Heart right ventricle (tissue), 16 donors: ENCODE measurements at places on chromosomes 1 and 21. TPM values are rescaled to one million over a fixed set of nuclear protein-coding genes. Genes with fewer than 3 reads are reported as not detected.

- DNase-seq: no peak
Observed at GRCh38 chr21:45333583-45334121, 46.0 kb upstream of the POFUT2 start.

The ATAD3C gene
- 1.5 TPM for total RNA-seq

DNA sequence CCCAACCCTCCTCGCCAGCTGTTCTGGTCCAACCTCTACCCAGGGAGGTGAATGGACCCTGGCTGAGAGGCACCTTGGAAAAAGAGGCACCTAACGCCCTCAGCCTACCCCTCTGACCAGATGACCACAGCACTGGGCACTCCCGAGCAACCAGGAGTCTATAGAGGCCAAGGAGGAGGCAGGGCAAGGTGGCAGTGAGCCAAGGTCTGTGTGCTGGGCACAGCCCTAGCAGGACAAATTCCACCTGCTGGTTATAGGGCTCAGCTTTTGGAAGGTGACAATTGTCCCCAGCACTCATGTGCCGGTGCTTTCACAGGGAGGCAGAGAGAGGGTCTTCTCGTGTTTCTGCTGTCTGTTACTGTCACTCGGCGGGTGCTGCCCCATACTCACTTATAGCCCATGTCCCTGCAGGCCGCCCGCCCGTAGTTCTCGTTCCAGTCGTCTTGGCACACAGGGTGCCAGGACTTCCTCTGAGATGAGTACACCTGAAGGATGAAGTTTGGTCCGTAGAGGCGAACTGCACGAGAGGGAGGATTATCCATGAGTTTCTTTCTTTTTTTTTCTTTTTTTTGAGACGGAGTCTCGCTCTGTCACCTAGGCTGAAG, 27.8 kb downstream of the TMPRSS2 start:
- DNase-seq: no peak

GRCh38 chr1:58880592-58880991, 96.7 kb upstream of the JUN start:
- DNase-seq: no peak

- DNase-seq: no peak
Observed at GRCh38 chr21:17925000-17925610, 105.9 kb upstream of the C21orf91 start.

The IL24 gene
- not detected for total RNA-seq

DNA sequence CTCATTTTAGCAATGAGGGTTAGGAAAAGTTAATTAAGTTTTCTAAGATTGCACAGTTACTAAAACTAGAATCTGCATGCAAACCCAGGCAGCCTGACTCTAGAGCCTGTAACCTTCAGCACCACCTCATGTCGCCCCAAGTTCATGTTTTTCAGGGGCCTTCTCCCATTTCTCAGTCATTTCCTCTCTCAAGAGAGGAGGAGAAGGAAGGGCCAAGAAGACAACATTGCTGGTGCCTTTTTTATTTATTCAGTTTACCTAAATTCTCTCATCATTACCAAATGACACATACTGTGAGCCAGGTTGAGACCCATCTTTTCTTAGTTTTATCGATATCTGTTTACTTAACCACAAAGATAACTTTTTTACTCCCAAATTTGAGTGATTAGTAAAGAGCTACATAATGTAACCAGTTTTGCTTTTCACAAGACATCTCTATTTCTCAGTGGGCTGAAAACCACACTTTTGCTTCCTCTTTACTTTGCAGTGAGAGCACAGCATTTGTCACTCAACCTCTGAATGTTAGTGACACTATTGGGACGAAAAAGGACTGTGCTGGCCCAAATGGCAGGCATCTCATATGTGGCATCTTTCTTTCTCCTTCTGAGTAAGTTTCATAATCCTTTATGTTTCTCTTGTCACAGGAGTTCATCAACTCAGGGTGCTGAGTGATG, at the start of gene CD101:
Gene CD101, plus strand, starts transcription at position 507 of the 674 bp plus-strand sequence. Its CDS starts 58 bp downstream, at position 565.
- DNase-seq: no peak

DNA sequence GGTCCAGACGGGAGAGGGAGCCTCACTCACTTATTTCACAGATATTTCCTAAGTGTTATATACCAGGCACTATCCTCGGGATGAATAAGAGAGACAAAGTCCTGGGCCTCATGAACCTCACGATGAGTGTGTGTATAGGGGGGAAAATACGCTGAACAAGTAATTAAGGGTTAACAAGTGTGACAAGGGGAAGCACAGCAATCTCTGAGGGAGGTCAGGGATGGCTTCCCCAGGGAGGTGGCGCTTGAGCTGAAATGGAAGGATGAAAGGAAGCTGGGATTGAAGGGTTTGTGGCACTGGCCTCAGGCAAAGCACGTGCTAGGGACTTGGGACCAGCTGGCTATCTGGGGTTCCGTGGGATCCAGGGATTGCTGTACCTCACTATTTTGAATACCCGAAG, 46.4 kb upstream of the SYNC start:
- DNase-seq: no peak

GRCh38 chr1:61523893-61524605, 200.9 kb downstream of the TM2D1 start:
- no peak for DNase-seq

DNA sequence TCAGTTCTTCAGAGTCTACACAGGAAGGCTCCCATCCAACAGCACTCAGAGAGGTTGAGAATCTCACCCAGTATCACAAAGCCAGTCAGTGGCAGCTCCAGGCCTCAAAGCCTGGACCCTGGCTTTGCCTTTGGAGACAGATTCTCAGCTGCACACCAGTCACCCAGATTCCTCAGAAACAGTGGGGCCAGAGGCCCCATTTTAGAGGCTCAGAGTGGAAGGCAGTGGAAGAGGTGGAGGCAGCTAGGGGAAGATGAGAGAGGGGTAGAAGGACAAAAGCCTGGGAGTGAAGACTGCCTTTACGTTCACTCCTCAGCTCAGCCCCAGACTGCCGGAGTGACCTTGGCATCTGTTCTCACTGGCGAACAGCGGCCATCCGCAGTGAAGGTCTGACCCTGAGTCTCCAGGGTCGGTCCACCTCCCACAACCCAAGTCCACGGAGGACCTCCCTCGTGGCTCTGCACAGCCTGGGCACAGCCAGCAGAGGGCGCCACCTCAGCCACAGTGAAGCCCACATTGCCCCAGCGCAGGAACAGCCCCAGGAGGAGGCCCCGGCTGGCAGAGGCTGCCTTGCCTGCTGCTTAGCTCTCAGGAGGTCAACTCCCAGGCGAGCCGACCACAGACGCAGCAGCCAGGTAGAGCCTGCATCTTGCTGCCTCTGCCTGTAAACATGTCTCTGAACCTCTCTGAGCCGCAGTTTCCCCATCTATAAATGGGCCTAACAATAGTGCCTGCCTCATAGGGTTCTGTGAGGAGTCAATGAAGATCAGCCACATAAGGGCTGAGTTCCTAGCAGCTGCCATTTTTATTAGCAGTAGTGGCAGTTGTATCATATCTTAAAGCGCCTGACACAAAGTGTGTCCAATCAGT, 5.9 kb upstream of the FNDC5 start:
- DNase-seq: peak; percentile 63

DNA sequence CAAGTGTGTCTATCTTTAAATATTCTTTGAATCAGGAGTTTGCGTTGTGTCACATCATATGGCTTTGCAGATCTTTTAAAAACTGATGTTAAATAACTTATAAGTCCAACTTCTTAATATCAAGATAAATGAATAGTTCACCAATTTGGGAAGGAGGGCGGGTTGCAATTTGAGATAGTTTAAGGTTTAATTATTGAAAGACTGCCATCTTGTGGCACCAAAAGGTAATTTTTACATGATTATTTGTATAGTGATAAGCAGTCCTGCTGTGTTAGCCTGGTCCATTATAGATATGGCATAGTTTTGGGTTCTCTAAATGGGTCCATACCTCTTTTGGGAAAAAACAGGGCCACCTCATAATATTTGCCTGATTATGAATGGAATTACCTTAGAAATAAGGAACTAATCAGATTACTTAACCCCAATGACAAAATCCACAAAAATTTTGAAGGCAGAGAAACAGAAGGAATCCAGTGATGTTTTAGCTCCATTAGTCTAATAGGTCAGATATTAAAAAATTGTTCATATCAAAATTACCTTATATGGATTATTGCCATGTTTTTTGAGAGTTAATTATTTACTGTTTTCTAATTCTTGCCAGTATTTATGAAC, 64.3 kb downstream of the PRKAA2 start:
- no peak for DNase-seq

The CD1E gene
- total RNA-seq: not detected

The GBP3 gene
- 4.4 TPM for total RNA-seq

GRCh38 chr1:18496497-18497235, 15.9 kb downstream of the KLHDC7A start:
- no peak for DNase-seq

The CHRM3 gene
- total RNA-seq: not detected

The FCRL5 gene
- total RNA-seq: not detected

- no peak for DNase-seq
Observed at GRCh38 chr1:53704804-53705445, 34.0 kb downstream of the GLIS1 start.

DNA sequence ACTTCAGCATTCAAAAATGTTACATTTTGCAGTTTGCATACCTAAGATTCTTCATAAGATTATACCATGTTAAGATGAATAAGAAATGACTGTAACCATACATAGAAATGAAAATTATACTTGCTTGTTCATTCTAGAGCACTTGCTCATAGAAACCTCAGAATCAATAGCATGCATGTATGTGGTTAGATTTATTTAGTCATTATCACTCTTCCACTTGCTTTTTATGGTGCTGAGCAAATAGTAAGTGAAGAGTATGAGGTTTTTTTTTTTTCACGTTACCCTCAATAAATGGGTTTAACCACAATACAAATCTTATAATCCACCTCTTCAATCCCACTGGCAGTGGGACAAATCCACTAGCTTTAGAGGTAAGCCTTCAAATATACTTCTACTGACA, 84.7 kb downstream of the LRRC53 start:
- no peak for DNase-seq

DNA sequence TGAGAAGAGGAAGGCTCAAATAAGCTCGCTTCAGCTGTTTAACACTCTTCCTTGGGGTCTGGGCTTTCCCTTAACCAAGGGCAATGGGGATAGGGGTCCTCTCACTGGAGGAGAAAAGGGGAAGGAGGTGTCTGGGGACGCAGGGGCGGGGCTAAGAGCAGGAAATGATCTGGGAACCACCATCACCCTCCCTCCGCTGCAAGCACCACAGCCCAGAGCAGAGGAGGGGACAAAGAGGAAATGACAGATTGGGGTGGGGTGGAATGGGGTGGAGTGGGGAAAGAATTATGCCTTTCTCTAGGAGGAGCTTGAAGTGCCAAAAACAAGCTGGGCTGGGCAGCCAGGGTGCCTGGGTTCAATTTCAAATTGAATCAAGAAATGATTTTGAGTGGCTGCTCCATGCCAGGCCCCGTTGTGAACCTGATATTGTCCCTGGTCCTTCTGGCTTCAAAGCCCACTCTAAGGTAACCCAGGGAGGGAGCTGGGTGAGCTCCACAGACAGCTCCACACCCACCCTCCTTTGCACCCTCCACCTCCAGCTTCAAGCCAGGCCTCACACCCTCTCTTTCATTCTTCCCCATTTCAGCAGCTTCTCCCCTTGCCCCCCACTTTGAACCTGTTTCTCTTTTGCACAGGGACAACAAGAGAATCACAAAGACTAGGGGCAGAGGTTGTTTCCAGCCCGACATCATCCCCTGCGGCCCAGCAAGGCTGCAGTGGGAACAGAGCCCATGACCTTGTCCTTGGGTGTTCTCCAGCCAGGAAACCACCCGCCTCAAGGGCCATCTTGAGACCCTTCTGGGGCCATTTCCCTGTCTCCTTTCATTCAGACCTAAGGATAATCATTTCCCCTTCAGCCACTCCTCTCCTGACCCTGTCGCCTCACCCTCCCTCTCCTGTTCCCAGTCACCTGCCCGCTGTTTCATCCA, 1.1 kb downstream of the ARHGAP30 start:
- DNase-seq: peak; percentile 60

GRCh38 chr1:1452882-1453281, 3.4 kb downstream of the ATAD3C start:
- no peak for DNase-seq

GRCh38 chr1:186474208-186474607, 13.3 kb upstream of the PDC start:
- DNase-seq: no peak

DNA sequence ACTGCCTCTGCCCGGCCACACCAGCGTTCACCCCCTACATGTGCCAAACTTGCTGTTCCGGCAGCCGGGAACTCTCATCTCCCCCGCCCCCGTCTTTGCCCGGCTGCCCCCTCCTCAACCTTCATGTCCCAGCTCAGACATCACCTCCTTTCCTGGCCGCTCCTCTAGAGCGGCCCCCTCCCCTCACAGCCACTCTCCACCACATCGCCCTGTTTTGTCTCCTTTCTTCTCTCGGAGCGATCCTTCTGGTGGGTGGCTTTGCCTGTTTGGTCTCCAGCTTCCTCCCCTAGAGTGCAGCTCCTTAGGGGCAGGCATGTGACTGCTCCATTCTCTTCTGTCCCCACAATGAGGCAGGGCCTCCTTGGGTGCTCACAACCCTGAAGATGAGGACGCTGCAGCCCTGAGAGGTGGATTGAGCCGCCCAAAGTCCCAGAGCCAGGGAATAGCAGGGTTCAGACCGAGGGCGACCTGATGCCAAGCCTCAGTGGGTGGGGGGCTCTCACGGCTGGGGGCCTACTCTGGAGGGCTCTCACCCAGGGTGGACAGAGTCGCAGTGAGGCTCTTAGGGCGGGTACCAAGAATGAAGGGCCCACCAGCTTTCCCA, 44.9 kb upstream of the ECE1 start:
- DNase-seq: no peak

DNA sequence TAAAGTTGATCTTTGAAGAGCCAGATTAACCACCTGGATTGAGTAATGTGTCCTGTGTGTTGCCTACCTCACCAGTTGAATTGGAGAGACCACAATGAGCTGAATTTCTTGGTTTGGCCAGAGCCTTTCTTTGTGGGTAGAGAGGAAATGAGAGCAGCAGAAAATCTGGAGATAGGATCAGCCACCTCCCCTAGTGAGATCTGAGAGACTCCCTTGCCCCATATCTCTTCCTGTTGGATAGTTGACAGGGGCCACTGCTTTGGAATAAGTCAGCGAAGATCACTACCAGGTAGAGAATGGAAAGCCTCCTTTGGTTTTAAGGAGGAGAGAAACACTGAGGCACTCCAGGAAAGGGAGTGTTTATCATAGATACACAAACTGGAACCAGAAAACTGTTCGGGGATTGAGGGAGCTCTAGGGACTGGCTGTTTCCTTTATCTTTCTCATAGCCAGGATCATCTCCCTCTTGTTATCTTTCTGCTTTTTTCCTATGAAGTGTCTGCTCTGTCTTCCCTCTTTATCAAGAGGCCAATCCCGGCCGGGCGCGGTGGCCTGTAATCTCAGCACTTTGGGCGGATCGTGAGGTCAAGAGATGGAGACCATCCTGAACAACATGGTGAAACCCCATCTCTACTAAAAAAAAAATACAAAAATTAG, 21.3 kb upstream of the ZNF326 start:
- DNase-seq: no peak

GRCh38 chr1:229951856-229952534, 115.0 kb upstream of the GALNT2 start:
- DNase-seq: no peak
